ENCODE measurements at places on chromosomes 13 and 19.

GRCh38 chr13:113322043-113322461 is 25.0 kb downstream of the LAMP1 start:
- DNase-seq: no peak

DNA sequence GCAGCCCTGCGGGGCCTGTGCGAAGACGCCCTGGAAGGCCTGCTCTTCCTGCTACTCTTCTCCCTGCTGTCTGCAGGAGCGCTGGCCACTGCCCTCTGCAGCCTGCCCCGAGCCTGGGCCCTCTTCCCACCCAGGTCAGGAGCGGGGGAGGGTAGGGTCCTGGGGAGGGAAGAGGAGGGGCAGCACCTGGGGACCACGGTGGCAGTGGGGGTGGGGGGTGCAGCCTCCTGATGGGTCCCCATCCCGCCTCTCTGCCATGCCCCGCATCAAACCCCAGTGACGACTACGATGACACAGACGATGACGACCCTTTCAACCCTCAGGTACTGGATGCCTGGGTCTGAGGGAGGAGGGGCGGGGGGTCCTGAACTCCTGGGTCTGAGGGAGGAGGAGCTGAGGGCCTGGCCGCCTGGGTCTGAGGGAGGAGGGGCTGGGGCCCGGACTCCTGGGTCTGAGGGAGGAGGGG is 13.4 kb upstream of the LENG8 start:
- no peak for DNase-seq

GRCh38 chr19:19626516-19627472 is 1.2 kb downstream of the LPAR2 start:
- no peak for DNase-seq

DNA sequence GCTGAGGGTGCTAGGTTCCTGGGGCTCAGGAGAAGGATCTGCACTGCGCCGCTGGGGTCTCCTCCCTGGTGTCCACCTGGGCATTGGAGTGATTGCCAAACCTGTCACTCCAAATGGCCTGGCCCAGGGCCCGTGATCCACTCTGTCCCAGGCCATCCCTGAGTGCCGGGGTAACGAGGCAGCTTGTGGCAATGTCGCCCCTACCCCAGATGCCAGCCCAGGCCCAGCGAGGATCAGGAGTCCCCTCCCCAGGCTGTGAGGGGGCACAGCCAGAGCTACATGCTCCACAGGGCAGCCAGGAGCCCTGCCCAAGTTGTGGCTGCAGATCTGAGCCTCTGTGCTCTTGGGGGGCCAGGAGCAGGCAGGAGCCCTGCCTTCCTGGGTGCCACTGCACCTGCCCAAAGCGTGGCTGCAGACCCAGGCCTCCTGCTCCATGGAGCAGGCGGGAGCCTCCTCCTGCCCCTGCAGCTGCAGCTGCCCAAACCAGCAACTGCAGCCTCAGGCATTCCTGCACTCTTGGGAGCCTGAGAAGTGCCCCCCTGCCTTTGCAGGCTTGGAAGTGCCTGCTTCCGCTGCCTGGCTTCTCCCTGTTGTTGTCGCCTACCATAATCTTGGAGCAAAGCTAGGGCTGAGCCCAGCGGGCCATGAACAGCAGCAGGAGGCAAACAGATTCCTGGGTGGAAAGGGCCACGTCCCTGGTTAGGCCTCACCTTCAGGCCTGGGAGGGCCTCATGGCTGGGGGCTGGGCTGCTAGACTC is 4.6 kb downstream of the IGFL4 start:
- no peak for DNase-seq

DNA sequence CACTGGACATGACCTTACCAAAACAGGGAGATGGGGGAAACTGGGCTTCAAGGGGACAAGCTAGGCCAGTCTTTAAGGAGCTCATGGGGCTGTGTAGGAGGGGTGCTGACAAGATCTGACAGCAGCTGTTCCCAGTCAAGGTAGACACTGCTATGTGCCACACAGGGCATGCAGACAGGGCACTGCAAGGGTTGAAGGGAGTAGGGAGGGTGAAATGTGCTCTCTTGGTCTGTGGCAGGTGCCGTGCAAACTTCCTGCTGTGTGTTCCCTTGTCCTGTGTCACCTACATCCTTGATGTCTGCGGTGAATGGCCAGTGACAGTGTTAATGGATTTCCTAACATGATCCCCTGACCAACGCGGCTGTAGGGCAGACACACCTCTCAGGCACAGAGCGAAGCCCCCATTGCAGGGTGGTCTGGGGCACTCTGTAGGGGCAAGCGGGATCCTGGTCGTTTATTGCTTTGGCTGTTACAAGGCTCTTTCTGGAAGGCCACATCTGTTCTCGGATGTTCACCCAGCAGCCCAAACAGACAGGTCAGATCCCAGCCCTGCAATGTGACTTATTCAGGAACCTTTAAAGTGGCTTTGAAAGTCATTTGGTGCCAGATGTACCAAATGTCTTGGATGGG is 199.5 kb upstream of the ZNF536 start:
- DNase-seq: no peak

GRCh38 chr19:38729653-38730469 is 14.4 kb downstream of the CAPN12 start:
- DNase-seq: peak; percentile 79

DNA sequence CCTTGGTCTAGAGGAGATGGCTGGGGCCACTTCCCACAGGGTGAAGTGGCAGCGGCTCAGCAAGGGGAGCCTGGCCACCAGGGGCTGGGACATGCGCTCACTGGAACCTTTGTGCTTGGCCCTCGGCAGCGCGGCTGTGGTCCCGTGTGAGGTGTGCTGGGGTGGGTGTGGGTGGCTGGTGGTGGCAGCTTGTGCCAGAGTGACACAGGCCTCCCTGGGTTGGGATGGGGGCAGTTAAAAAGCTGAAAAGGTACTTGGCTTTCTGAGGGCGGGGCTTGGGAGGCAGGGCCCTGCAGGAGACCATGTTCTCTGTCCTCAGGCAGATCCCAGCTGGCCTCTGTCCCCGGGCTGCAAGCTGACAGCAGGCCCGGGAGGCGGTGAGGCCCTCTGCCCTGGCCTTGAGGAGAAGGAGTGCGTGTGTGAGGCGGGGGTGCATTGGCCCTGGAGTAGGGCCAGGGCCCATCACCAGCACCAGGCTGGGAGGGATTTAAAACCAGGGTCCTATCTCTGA is 17.3 kb downstream of the MPND start:
- DNase-seq: no peak

- no peak for DNase-seq
These were observed 356.7 kb downstream of the FGF9 start for GRCh38 chr13:22027566-22027965.

GRCh38 chr13:49455007-49455398 is 10.9 kb downstream of the SETDB2 start:
- no peak for DNase-seq

GRCh38 chr13:76825430-76825829 is 60.8 kb downstream of the KCTD12 start:
- no peak for DNase-seq

GRCh38 chr13:33129886-33130285 is 113.7 kb downstream of the KL start:
- no peak for DNase-seq

DNA sequence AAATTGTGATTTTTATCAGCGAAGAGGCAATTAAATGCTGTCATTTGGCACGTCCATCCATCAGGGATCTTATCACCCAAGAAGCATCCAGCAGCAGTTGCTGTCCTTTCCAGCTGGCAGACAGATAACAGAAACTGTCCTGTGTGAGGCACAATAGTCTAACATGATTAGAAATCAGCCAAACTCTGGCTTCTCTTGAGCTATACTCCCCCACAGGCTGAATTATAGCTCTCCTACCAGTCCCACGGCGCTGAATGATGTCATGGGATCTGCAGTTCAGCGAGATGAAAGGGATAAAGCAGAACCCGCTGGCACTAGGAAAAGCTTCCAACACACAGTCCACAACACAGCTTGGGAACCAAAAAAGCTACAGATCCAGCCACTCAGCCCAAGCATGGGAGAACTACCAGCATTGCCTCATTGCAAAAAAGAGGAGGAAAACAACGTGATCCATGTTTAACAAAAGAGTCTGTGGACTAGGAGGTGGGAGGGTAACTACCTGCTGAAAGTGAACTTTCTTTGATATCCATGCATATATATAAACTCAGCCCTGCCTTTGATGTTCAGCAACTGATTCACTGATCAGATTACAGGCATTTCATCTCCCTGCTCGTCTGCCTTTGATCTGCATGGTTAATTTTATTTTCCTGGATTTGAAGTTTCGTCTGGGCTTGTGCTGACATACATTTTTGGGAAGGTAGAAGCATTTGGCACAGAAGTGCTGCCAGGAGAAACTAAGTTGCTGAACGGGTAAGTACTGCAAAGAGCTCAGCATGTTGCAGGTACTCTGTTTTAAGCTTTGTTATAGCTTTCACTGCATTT is at the start of gene TNFRSF19:
Gene TNFRSF19 (plus strand): TSS at position 314 of the 822 bp plus-strand sequence. CDS start 19,772 bp downstream, outside the sequence.
- no peak for DNase-seq

- peak; percentile 5 for DNase-seq
These were observed 41.8 kb upstream of the ZNF429 start for GRCh38 chr19:21463449-21464105.

GRCh38 chr13:76885203-76886004 is 801 bp downstream of the KCTD12 start:
- peak; percentile 43 for DNase-seq

GRCh38 chr13:76609643-76610042 is 276.6 kb downstream of the KCTD12 start:
- DNase-seq: no peak

DNA sequence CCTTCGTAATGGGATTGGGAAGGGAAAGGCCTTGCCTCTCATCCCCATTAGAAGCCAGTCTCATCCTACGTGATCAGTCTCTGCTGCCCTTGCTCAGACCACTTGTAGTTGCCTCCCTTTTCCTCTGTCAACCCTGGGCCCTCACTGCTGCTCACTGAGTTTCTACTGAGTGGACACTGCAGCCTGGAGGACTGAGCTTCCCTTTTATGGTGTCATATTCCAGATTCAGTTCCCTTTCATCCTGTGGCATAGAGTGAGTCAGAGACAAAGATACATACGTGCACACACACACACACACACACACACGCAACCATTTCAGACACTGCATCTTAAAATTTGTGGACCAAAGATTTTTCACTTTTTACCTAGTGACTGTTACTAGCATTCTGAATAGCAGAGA is 56.6 kb downstream of the COG3 start:
- no peak for DNase-seq

DNA sequence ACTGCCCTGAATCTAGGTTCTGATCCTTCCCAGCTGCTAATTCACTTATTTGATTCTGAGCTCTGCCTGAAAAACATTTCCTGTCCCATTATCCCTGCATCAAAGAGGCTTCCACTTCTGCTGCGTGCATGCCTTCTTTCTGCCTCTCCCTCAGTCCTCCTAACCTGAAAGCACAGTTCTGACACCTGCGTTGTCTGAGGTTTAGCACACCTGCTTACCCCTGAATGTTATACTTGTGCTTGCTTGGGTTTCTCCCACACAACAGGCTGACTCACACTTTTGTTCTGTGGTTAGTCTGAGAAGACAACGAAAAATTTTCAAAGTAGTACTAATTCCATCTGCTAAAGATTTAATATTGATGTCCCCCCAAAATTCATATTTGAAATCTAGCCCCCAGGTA is 3.1 kb upstream of the SOHLH2 start:
- DNase-seq: no peak

- no peak for DNase-seq
These were observed 27.8 kb upstream of the IGFL4 start for GRCh38 chr19:46068345-46069258.

DNA sequence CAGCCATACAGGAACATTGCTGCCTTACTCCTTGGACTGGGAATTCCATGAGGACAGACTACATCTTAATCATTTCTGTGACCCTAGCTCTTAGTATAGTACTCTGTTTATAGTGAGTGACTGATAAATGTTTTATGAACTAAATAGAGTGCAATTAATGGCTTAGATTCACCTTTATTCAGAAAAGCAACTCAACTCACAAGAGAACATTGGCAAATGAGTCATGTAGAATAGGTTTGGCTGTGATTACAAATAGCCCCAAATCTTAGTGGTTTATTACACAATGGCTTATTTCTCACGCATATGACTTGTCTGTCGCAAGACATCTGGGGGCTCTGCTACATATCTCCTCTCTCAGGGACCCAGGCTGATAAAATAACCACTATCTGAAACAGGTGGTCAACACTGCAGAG is 121.6 kb upstream of the KL start:
- no peak for DNase-seq

DNA sequence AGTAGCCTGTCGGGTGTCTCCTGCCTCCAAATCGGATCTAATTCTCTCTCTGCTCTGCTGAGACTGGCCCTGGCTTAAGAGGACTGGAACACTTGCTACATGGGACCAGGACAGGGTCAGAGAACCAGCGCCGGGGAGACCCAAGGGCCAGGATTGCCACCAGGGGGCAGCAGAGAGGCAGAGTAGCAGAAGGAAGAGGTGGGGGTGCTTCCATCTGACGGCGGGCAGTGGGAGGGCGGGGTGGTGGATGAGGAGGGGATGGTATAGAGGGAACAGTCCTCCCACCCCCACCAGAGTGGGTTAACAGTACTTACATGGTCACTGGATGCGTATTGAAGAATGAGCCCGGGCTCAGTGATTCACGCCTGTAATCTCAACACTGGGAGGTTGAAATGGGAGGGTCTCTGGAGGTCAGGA is 11.9 kb downstream of the SELENOW start:
- DNase-seq: peak; percentile 88

DNA sequence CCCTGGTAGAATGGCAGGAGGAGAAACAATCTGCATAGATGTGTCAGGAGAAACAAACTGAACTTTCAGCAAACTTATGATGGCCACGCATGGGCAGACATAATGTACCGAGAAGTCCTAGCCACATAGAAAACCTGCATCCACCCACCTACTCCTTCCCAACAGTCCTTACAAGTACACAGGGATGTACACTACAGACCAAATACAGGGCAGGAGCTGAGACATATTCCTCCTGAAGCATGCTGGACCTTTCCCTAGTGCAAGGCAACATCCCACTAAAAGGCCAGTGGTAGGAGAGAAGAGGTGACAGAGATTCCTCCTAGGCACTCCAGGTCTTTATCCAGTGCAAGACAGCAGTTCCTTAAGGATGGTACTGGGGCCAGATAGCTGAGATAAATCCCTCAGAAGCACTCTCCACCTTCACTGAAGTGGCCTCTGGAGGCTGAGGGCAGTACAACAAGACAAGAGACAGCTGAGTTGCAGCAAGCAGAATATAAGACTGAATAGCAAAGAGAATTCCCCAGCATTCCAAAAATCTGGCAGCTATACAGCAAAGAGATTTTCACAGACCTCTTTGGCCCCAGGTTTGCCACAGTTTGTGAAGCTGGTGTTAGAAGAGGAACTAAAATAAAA is 18.3 kb downstream of the VWA8 start:
- DNase-seq: no peak

GRCh38 chr13:26254583-26255111 is 718 bp downstream of the CDK8 start:
- peak; percentile 48 for DNase-seq

DNA sequence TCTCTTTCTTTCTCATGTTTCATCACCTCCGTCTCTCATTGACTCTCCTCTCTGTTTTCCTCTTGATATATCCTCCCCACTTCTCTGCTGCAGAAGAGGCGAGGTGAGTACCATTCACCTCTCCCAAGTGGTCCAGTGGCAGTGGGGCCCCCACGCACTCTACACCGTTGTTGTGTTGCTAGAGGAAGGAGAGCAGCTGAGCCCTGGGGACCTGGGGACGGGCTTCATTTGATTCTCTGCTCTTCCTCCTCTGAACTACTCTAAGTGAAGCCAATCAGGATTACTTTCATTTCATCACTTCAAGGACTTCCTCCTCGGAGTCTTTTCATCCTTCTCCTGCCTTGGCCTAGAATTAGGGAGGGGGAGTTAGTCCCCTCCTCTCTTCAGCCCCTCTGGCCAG is 64.6 kb downstream of the CCNE1 start:
- DNase-seq: no peak
